ENCODE measurements at places on chromosomes 11 and 22. TPM values are rescaled to one million over a fixed set of nuclear protein-coding genes. Genes with fewer than 3 reads are reported as not detected.

The GUCY1A2 gene
- total RNA-seq: 4.4 TPM

GRCh38 chr11:96055706-96056387 is 131.9 kb upstream of the MTMR2 start:
- DNase-seq: no peak

GRCh38 chr11:57903441-57904123 is 120.1 kb upstream of the OR9Q1 start:
- no peak for DNase-seq

DNA sequence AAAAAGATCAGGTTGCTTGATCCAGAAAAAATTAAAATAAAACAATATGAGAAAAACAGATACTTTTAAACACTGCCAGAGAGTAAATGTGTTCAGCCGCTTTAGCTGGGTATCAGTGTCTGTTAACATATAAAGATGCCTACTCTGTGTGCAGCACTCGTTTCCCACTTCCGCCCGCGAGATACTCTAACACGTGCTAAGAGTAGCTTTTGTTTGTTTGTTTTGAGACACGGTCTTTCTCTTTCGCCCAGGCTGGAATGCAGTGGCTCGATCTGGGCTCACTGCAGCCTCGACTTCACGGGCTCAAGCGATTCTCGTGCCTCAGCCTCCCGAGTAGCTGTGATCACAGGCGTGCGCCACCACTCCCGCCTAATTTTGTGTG is 531 bp upstream of the MEN1 start:
- DNase-seq: no peak

GRCh38 chr11:89498845-89499448 is 7.8 kb upstream of the NOX4 start:
- no peak for DNase-seq

GRCh38 chr11:36349351-36350136 is 53.5 kb downstream of the PRR5L start:
- DNase-seq: no peak

DNA sequence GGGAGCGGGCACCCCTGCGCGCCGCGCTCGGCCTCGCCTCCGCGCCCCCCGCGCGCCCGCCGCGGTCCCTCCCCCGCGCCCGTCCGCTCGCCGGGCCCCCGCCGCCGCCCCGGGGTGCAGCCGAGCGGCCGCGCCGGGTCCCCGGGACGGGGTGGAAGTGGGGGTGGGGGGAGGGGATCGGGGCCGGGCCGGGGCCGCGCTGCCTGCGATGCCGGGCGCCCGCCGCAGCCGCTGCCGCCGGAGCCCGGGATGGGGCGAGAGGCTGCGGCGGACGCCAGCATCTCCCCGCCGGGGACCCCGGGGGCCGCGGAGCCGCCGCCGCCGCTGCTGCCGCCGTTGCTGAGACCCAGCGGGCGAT is 365 bp downstream of the MGAT3 start:
- DNase-seq: no peak

DNA sequence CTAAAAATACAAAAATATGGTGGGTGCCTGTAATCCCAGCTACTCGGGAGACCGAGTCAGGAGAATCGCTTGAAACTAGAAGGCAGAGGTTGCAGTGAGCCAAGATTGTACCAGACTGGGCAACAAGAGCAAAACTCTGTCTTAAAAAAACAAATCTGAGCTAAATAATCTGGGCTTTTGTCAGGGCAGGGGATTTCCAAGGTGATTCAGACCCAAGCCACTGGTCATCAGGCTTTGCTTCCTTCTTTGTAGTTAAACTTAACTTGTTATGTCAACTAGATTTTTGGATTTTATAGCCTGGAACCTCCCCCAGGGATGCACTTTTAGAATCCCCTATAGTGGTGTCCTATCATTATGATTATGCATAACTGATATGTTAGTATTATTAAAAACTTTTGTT is 27.0 kb upstream of the SLC22A8 start:
- DNase-seq: no peak

The OR2AG1 gene
- total RNA-seq: not detected

DNA sequence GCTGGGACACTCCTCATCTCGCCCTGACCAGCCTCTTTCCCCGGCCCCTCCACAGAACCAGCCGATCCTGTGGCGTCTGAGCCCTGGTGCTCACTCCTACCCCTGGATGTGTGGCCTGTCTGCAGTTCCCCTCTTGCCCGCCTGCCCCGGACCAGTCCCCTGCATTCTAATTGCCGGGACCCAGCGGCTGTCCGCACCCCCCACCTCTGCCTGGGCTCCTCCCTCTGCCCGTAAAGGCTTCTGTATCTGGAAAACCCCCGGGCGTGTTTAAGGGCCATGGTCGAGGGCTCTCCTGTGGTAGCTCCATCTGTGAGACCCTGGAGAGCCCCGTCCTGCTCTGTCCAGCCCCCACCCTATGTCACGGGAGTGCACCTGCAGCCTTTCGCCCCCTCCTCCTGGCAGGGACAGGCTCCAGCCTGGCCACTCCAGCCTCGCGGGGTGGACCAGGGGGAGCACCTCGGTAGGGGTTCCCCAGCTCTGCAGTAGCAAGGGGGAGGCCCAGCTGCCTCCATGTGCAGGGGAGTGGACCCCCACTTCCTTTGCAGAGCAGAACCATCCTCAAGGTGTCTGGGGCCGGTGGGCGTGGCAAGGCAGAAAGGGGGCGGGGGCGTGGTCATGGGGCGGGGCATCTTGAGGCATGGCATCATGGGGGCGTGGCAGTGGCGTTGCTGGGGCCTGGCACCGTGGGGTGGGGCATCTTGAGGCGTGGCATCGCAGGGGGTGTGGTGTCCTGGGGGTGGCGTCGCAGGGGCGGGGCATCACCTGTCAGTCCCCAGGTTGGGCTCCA is 430.4 kb downstream of the TBC1D22A start:
- peak; percentile 14 for DNase-seq

The ST14 gene
- total RNA-seq: 4.4 TPM

The FXYD2 gene
- 4.3 TPM for total RNA-seq

- no peak for DNase-seq
Measured at GRCh38 chr11:41431784-41432183, 27.7 kb downstream of the LRRC4C start.

GRCh38 chr11:93603225-93604007 is 58.1 kb upstream of the CEP295 start:
- DNase-seq: no peak

- no peak for DNase-seq
Measured at GRCh38 chr11:108351468-108351867, 115.9 kb downstream of the C11orf65 start.

- no peak for DNase-seq
Measured at GRCh38 chr11:103959279-103959942, 77.0 kb upstream of the DDI1 start.

- peak; percentile 88 for DNase-seq
Measured at GRCh38 chr11:47355283-47356128, 3.0 kb upstream of the MYBPC3 start.

The ZNF280B gene
- total RNA-seq: 0.32 TPM

The LRRN4CL gene
- total RNA-seq: 41.5 TPM

- DNase-seq: peak; percentile 30
Measured at GRCh38 chr11:64007629-64008282, 21.5 kb downstream of the OTUB1 start.

The FDXACB1 gene
- 1.2 TPM for total RNA-seq

All from omental fat pad (tissue), 4 donors.